ENCODE measurements at places on chromosomes 2 and 18.

- no peak for DNase-seq
These were observed 32.1 kb downstream of the ZFP36L2 start for GRCh38 chr2:43194121-43194869.

DNA sequence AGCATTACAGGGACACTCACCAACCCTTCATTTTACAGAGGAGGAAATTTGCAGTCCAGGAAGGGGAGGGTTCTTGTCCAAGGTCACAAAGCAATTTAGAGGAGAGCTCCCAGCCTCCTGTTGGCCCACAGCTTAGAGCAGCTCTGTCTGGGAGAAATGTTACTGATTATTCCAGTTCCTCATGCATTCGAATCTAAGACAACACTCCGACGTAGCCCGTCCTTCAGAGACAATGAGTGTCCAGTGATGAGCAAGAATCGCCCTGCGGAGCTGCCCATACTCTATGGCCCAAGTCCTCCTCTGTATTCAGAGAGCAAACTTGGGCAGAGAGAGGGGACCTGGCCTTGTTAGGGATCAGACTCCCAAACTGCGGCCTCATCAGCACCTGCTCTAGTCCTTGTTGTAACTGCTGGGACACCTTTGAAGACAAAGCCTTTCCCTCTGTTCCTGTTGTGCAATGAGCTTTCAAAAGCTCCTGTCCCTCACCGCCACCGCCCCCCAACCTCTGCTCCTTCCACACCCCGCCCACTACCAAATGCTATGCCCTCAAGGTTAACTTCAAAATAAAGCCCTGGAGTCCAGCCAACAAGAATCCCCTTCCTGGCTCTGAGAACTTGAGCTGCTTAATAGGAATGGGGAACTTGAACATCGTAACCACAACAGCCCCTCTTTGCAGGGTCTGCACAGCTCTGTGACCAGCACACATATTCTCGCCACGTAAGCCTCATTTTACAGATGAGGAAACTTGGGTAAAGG lies 234.8 kb upstream of the SMAD2 start:
- no peak for DNase-seq

DNA sequence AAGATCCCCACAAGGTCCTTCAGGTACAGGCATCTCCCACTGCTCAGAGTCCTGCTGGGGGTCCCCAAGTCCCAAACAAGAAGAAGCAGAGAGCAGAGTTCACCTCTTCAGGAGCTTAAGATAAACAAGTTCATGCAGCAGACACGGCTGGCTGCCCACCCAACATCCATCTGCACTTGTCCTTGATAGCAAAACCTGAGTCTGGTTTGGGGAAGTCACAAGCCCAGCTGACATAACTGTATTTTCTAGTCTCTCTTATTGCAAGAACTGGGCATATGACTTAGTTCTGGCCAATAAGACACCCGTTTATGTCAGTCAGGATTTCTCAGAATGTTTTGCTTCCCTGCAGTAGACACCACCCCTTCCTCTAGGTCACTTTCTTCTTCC lies 31.8 kb downstream of the AFF3 start:
- no peak for DNase-seq

- DNase-seq: no peak
These were observed 54.9 kb downstream of the ZCCHC2 start for GRCh38 chr18:62577765-62578164.

DNA sequence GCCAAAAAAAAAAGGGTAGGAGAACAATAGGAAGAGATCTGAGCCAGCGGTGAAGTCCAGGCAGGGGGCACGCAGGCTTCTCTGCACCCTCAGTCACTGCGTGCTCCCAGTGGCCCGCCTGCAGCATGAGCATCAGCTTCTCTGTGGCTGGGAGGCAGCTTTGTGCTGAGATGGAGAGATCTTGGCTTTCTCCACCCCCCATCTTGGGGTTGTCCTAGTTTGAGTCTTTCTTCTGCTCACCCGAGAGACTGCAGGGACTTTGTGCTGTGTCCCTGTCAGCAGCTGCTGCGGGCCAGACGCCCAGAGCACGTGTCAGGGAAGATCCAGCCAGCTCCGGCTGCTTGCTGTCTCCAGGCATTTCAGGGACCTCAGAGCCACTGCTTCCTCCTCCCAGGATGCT lies 20.3 kb downstream of the TRAPPC12 start:
- DNase-seq: no peak

DNA sequence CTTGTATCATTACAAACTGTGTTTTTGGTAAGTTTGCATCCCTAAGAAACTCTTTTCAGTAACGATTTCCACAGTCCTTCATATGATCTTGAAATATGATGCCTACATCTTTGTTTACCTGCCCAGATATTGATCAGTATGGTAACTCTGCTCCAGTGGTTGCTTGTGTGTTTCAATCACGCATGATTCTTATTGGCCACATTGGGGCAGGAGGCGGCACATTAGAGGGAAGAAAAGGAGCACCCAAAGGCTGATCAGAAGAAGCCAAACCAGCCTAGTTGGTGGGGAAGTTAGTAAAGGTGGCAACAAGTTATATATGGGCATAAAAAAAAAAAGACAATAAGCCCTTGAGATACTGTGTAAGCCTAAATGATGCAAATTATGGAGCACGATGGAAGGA lies 158.9 kb downstream of the RHBDD1 start:
- DNase-seq: no peak

- no peak for DNase-seq
These were observed 1287.5 kb upstream of the NXPH2 start for GRCh38 chr2:140067661-140068060.

GRCh38 chr2:41940060-41940744 lies 107.6 kb upstream of the PKDCC start:
- DNase-seq: no peak

DNA sequence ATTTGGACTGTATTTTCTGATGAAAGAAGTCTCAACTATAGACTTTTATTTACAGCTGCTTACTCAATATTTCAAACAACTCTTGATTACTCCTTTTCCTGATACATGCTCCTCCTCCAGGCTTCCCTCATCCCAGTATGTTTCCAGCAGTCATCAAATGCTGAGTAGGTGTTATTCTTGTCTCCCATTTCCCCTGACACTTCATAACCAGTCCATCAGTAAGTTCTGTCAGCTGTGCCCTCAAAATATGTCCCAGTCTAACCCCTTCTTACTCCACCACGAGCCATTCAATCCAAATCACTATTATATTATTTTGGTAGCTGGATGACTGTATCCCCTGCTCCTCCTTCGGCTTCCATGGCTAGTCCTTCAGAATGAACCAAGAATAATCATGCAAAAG lies 189.1 kb upstream of the DTNA start:
- DNase-seq: no peak

DNA sequence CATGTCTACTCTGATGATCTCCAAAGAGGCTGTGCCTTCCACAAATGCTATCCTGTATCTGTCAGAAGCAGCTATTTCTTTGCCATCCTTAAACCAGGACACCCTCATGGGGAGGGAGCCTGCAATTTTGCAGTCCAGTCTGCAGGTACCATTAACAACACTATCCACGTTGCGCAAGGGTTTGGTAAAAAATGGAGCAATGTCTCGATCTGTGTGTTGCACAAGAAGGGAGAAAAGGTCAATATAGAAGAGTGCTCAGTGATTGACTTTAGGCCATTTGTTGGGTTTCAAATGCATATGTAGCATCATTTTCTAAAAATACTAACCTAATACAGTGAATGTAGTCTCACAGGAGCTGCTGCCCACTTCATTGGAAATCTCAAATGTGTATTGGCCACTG lies 74.3 kb downstream of the TTN start:
- DNase-seq: no peak

DNA sequence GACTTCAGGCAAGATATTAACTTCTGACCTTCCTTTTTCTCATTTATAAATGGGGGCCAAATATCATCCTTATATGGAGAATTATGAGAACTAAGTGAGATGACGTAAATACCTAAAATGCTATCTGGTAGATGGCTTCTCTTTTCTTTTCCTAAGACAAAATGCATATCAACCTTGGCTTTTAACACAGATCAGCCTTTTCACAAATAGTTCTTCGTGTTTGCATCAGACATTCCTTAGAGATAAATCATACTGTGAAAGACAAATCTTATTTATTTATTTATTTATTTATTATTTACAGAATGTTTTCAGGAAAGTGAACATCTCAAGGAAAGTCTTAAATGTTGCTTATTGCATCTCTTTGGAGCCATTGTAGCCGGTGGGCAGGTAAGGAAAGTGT lies 62.8 kb downstream of the NBEAL1 start:
- no peak for DNase-seq

DNA sequence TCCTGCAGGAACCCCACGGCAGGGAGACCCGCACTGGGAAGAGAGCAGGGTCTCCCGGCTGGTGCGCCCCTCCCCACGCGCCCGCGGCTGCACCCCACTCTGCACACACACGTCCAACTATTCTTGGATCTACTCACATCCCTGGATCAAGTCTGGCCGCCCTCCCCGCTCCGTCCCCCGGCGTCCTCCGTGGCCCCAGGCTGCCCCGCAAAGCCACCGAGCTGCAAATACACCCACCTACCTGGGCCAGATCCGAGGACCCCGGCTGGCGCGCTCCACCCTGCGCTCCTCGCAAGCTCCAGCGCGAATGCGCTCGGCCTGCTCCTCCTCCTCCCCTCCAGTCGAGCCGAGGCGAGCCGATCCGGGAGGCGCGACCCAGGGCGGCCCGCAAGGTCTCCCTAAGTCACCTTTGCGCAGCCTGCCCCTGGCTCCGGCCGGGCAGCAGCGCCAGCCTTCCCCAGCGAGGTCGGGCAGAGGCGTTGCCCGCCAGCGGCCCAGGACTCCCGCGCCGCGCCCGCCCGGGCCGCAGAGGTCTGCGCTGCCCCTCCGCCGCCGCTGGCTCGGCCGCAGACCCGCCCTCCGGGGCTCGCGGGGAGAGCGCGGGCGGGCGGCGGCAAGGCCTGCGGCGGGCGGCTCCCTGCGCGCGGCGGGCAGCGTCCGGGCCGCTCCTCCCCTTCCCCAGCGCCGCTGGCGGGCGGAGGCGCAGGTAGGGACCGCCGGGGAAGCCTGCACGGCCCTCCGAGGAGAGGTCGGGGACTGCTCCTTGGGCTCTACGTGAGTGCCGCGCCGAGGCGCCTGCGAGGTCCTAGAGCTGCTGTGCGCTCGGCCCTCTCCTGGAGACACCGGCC lies 126.0 kb downstream of the OSBPL1A start:
- DNase-seq: peak; percentile 88

GRCh38 chr18:45686891-45687611 lies 36.9 kb upstream of the SLC14A1 start:
- no peak for DNase-seq

DNA sequence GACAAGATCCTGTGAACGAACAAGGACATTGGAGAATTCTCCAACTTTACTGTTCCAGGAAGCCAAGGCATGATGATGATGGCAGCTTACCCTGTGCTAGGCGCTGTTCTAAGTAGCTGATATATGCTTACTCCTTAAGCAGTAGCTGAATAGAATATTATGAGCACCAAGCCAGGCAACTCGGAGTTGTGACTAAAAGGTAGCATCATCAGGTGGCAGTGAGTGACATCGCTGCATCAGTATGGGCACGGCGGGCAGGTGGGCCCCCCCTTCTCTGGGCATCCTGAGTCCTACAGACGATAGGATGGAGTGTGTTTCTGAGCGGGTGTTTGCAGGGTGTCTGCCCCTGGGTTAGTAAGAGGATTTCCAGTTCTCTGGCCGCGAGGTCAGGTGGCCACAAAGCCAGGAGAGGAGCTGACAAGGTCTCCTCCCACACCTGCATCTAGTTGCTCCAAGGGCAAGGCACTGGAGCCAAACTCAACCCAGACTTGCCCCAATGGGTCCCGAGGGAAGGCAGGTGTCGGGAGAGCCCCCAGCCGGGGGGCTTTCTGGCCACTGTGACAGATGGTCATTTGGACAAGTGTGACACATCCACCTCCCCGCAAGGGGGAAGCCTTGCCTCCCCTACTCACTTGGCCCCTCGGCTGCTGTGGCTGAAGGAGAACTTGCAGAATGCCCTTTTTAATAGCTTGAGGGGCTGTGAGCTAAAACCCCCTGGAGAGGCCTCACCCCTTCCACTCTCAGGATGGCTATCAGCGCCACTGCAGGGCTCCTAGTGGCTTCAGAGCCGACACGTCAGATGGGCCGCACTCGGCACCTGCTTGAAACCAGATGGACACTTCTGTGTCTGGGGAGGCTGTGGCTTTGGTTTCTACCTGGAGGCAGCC lies 55.5 kb downstream of the CRACDL start:
- no peak for DNase-seq

- DNase-seq: peak; percentile 36
These were observed 13.1 kb upstream of the ACTR3 start for GRCh38 chr2:113876503-113877387.

GRCh38 chr2:42163444-42164045 lies 5.6 kb upstream of the EML4 start:
- DNase-seq: no peak

- DNase-seq: no peak
These were observed 153.1 kb downstream of the FMNL2 start for GRCh38 chr2:152488075-152488474.

DNA sequence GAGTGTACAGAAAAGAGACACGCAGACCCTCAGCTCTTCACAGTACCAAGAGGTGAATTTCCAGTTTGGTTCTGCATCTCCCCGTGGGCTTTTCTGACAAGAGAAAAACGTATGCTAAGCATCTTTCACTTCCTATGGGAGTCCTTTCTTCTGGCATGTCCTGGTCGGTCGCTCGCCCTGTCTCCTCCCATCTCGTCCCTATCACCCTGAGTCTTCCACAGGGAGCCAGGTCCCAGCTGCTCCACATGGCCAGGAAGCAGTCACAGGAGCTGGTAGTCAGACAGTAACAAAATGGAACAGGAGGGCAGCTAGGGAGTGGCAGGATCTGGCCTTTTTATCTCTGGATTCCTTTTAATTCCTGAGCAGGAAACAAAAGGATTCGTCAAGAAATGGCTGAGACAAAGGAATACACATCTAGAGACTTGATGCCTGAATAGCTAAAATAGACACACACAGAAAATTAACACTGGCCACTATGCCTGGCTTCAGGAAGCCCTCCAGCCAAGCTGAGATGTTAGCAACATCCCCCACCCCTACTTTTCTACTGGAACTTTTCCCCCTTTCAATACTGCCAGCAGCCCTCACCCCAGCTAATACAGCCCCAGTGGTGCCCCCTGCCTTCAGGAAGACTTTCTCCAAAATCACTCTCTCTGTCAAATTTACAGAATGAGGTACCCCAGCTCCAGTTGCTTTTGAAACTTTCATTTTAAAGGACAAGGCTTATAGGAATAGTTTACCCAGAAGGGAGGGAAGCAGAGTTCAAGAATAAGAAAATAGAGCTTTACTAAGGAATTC lies 136.1 kb downstream of the DNER start:
- peak; percentile 32 for DNase-seq

DNA sequence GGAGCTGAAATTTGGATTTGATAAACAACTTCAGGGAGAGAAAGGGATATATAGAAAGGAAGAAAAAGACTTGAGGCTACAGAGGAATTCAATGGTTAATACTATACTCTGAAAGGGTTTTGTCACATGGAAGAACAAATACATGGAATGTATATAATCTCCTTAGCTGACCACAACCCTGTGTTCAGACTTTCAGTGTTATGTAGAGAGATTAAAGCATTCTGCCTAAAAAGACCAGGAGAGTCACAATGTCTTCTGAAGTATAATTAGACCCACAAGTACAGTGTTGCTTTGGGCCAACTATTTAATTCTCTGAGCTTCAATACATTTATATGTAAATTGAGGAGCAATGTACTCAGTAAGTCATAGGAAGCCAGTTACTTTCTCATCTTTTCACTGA lies 123.8 kb upstream of the FSHR start:
- DNase-seq: no peak

Measured in WTC11 (cell line).